ENCODE measurements at places on chromosomes 11 and 22.

- no peak for DNase-seq
Observed at GRCh38 chr11:123196060-123196714, 1.1 kb upstream of the CLMP start.

DNA sequence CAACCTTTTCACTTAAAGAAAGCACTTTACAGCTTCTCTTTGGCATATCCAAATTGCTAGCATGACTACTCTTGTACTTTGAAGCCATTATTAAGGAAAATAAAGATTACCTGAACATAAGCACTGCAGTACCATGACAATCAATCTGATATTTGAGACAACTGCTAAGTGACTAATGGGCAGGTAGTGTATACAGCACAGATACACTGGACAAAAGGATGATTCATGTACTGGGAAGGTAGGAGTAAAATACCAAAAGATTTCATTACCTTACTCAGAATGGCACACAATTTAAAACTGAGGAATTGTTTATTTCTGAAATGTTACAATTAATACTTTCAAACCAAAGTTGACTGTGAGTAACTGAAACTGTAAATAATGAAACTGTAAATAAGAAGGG lies 1054.3 kb upstream of the TENM4 start:
- DNase-seq = no peak

DNA sequence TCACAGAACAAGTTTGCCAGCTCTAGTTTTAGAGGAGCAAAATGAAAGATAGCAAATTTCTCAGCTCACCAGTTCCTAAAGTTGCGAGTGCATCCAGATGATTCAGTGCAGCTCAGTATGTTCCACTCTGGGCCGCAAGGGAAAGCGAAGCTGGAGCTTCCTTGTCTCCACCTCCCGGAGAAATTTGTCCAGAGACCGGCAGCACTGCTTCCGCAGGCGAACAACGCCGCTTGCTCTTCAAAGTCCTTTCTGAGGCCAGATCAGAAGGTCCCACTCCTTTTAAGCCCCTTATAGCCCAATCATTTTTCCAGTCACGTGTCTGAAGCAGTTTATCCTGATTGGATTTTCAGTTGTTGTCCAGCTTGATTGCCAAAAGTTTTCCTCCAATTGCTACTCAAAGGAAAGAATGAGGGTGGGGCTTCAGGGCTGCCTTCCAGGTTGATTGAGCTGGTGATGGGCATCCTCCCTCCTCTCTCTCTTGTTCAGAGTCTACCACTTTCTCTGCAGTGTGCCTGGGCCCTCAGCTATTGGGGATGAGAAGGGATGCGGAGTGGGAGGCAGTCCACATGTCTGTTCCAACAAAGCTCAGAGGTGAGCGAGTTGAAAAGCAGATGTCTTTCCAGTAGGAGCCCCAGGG lies at the start of gene ZNF280A:
Gene ZNF280A, minus strand, starts transcription at position 251 of the 637 bp plus-strand sequence. CDS start 4,640 bp downstream, outside the sequence.
- no peak for DNase-seq

DNA sequence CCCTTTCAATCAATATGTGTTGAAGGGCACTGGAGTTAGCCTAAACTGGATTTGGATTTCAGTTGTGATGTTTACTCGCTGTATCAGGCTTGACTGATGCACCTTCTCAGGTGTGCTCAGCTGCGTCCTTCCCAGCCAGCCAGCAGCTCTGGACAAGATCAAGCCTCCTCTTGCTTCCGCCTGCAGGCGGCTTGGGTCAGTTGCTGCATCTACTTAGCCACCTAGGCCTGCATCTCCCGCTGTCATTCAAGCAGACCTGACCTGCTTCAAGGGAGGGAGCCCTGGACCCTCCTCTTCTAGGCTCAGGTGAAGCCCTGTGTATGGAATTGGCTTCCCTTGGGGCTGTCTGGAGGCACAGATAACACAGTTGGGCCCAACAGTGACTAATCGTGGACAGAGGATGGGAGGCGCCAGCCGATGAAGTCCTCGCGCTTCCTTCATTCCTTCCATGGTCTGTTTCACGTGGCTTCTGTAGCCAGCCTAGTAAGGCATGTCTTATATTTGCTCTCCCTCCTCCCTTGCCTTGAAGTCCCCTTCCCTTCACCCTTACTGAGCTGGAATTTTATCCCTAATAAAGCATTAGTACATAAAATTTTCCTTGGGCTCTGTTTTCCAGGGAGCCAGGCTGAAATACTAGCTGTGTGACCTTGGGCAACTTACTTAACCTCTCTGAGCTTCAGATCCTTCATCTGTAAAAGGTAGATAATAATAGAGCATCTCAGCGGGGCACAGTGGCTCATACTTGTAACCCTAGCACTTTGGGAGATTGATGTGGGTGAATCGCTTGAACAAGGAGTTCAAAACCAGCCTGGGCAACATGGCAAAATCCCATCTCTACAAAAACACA lies 2.1 kb upstream of the LHFPL7 start:
- DNase-seq = no peak

- DNase-seq = no peak
Observed at GRCh38 chr11:58957922-58958321, 18.6 kb downstream of the GLYATL1 start.

GRCh38 chr11:16825101-16825500 lies 86.7 kb downstream of the C11orf58 start:
- no peak for DNase-seq

- DNase-seq = no peak
Observed at GRCh38 chr11:115500547-115501501, 3.4 kb downstream of the CADM1 start.

- no peak for DNase-seq
Observed at GRCh38 chr11:94735907-94736306, 32.2 kb upstream of the AMOTL1 start.

- no peak for DNase-seq
Observed at GRCh38 chr11:21625982-21626381, 566.9 kb upstream of the ANO5 start.

GRCh38 chr11:131334601-131335000 lies 35.8 kb upstream of the NTM start:
- no peak for DNase-seq

GRCh38 chr22:20180640-20181039 lies 29.8 kb upstream of the CCDC188 start:
- DNase-seq = no peak

- no peak for DNase-seq
Observed at GRCh38 chr11:90434858-90435257, 212.0 kb upstream of the CHORDC1 start.

- DNase-seq = no peak
Observed at GRCh38 chr11:34234086-34234740, 123.6 kb downstream of the ABTB2 start.

DNA sequence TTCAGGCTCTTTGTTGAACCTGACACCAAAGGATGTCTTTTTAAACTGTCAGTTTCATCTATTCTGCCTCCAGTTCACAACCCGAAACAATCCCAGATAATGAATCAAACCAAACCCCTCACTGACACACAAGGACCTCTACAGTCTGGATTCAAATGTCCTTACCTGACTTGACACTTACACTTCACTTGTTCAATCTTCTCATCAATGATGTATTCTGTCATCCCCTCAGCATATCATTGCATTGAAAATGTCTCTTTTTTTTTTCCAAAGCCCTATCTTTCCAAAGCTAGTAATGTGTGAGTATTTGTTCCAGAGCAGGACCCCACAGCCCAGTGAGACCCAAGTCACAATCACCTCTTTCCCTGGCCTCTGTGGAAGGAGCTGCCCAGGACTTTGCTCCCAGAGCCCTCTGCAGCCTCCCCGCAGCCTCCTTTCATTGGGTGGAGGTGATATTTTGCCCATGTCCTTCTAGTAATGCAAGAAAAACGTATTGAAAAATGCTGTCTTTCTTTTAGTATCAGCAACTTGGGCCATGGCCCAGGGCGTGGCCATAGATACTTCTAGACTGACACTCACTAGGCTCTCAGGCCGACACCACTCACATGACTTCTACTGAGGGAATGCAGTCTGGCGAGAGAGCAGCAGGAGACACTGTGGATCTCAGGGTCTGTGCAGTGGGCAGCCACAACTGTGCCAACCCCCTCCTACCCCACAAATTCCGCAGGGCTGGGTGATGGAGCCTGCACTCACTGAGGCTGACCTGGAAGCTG lies 18.2 kb downstream of the RFPL3 start:
- DNase-seq = no peak

DNA sequence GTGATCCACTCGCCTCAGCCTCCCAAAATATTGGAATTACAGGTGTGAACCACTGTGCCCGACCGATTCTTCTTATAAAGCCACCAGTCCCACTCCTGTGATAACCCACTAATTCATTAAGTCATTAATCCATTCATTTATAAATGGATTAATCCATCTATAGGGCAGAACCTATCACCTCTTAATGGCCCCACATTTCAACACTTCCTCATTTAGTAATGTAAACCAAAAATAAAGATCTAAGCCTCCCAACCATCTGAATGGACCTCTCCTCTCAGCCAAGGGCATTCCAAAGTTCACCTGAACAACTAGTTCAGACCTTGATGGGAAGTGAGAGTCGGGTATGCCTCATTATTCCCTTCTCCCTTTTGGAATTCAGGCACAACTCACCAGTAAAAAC lies 9.9 kb upstream of the MRPL11 start:
- no peak for DNase-seq

- DNase-seq = no peak
Observed at GRCh38 chr11:107804211-107804610, 54.4 kb downstream of the SLC35F2 start.

- no peak for DNase-seq
Observed at GRCh38 chr11:133586903-133587517, 54.7 kb upstream of the OPCML start.

GRCh38 chr11:4459500-4459899 lies 10.4 kb downstream of the OR52K2 start:
- no peak for DNase-seq

DNA sequence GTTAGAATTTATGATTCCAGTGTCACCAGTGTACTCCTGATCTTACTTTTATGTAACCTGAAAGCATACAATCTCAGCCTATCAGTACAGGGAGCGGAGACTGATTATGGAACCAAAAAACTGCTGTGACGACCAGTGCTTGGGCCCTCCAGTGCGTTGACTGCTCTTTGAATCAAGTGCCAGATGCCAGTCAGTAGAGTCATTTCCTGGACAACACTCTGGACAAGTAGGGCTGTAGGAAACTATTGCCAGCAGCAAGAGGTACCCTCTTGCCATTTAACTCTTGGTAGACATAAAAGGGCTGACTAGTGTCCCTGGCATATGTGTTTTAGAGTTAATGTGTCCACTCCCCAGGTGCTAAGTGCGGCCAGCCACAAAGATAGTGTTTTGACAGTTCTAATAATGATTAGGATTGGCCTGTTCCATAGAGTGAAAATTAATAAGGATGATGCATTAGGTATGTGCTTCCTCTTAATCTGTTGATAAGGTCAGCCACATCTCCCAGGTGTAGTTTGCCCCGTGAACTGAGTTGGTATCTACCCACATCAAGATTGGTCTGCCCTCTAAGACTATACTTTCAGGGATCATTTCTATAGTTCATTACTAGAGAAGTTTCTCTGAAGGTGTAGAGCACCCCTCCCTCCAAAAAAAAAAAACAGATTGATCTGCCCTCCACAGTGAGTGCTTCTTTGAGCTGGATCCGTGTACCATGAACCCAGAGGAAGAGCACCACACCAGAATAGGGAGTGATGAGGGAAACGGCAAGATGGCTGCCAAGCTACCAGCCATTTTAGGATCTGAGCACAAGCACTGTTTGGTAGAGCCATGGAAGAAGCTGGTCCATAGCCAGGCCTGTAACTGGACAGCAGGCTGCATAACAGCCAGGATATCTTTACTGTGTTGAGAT lies 20.7 kb upstream of the AIFM3 start:
- no peak for DNase-seq
